ENCODE measurements at places on chromosomes 5 and 9.
A peak's percentile ranks its signal among the peaks of the same experiment; 100 is the strongest.

- DNase-seq: no peak
Measured at GRCh38 chr9:97518909-97519307, 17.4 kb downstream of the TMOD1 start.

GRCh38 chr5:116830079-116830478, 255.5 kb upstream of the SEMA6A start:
- DNase-seq: no peak

DNA sequence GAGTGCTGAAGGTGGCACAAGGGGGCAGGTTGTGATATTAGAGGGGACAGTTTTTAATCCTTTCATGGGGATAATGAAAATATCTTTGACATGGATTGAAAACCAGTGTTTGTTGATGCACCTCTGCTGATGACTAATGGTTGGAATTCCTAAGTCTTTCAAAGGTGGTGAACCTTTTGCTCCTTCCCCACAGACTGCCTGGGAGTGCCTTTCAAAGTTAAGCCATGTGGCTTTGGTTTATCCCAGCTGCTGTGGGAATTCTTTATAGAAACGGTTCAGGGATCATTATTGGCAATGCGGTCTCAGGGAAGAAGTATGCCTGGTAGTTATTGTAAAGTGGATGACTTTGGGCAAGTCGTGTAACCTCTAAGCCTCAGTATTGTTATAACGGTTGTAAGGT, 45.7 kb downstream of the PIP5K1B start:
- DNase-seq: no peak

GRCh38 chr5:39072925-39073766, 1.1 kb downstream of the RICTOR start:
- peak; percentile 52 for DNase-seq

- DNase-seq: no peak
Measured at GRCh38 chr5:18702821-18703220, 1068.6 kb downstream of the TAF11L14 start.

DNA sequence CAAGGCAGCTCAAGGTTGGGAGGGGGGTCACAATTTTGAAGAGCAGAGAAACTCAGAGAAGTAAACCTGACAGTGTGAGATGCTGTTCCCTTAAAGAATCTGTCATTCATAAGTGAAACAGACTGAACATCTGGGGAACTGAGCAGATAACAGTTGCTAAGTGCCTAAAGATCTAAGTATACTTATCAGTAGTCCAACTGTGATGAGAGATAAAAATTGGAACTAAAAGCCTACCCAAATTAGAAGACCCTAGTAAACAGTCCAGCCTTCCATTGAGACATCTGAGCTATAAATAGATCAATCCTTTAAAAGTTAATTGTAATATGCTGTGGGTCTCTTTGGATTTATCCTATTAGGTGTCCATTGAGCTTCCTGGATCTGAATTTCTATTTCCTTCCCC, 692.8 kb upstream of the ZNF608 start:
- DNase-seq: no peak

- peak; percentile 92 for DNase-seq
Measured at GRCh38 chr5:43008363-43009153, 31.6 kb downstream of the ANXA2R start.

DNA sequence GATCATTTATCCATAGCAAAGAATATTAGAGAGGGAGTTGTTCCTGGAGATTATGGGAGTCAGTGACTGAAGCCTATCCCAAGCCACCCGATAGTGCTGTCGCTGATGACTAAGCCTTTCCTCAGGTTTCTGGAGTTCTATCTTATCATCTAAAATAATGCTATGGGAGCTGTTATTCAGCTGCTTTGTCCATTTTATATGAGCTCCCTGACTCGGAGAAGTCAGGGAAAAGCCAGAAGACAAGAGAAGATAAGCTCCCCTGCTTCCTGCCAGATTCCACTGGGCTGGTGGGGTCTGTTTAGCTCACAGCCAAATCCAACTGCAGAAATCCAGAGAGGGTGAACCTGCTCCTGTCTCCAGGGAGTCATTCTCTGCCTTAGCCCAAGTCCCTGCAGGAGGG, 148.2 kb downstream of the DROSHA start:
- peak; percentile 11 for DNase-seq

- no peak for DNase-seq
Measured at GRCh38 chr9:15299374-15299939, 7.6 kb downstream of the TTC39B start.
